ENCODE measurements at places on chromosomes 12 and 14.

GRCh38 chr12:40668099-40668529 lies 24.1 kb upstream of the CNTN1 start:
- no peak for DNase-seq

DNA sequence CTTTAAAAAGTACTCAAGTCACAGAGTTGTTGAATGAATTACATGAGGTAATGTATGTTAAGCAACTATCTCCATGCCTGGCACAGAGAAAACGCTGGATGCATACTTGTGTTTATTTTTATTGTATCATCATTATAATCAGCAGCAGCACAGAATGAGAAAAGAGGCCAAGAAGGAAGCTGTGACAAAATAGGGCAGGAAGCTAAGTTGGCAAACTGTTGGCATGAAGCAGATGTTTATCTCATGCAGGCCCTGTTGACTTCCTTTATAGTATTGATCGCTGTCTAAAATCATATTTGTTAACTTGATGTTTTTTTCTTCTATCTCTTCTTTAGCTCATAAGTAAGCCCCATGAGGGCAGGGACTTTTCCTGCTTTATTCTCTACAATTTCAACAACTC lies 466.6 kb downstream of the TRHDE start:
- DNase-seq: no peak

DNA sequence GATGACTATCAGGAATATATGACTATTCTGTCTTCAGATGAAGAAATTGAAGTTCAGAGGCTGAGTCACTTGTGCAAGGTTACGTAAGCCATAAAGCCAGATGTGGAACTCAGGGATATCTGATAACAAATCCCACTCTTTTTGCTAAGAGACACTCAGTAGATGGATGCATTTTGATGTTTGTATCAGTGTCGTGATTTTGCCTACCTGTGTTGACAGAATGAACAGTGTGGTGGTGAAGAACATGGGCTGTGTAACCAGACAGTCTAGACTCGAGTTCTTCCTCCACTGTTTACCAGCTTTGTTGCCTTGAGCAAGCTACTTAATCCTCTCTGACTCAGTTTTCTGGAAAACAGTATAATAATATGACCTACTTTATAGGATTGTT lies 93.9 kb downstream of the DAAM1 start:
- no peak for DNase-seq

DNA sequence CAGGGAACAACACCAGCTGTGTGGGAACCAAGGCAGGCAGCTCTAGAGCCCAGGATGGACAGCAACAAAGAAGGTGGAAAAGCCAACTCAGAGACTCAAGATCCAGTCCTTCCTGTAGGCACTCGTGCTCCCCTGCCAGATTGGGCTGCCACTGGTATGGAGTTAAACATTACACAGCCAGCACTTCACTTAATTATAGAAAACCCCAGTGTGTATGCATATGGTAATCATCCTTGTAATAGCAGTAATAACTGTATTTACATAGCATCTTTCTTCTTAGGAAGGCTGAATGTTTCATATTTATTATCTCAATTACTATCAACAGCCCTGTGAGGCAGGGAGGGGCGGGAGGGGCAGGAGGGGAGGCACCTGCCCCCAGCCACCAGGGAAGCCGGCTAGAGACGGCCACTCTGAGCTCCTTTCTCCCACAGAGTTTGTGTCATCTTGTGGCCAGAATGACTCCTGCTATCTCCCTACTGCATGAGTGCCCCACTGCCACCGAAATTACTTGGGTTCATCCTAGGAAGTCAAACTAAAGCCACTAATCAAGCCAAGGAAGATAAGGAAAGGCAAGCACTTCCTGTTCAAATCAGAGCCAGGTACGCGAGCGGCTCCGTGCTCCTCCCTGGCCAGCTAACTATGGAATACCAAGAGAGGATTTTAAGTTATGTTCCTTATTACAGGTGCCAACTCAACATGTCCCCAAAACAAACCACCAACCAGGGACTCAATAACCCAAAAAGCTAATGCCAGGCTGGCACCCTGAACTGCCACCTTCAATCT lies 15.7 kb upstream of the RAB35 start:
- DNase-seq: no peak

GRCh38 chr14:106841701-106842100 lies 1315.3 kb downstream of the TMEM121 start:
- DNase-seq: no peak

DNA sequence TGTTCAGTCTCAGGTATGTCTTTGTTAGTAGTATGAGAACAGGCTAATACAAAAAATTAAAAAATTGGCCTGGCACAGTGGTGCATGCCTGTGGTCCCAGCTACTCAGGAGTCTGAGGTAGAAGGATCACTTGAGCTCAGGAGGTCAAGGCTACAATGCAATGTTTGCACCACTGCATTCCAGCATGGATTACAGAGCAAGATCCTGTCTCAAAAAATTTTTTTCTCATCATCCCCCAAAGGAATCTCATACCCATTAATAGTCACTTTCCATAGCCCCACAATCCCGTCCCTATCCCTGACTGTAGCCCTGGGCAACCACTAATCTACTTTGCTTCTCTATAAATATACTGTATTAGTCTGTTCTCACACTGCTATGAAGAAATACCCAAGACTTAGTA lies 57.8 kb downstream of the TTC8 start:
- DNase-seq: no peak

DNA sequence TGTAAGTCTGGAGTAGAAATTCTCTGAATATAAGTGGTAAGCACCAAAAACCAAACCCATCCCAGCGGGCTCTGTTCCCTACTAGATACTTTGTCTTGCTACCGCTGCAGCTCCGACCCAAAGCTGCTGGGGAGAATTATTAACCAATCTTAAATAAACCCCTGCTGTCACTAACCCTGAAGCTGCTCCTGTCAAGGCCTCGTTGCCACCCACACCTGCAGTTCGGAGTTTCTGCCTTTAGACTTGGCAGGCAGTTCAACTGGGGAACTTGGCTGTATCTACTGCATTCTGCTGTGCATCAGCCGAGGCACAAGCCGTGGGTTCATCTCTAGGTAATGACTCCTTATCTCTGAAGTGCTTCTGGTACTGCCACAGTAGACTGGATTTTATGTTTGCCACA lies 55.5 kb downstream of the PPM1A start:
- no peak for DNase-seq

DNA sequence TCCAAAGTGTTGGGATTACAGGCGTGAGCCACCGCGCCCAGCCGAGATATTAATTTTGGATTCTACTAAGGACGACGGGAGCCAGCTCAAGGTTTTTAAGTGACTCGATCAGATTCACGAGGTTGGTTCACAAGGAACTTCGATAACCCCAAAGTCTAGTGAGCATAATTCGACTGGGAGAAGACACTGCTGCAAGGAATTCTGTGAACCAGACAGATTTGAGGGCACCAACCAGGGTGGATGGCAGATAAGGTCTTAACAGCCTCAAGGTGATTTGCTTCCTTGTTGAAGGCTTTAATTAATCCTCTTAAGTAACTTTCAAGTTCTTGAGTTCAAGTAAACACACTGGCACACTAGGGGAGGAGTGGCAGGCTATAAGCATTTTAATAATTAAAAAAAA lies 1.1 kb upstream of the KLHDC2 start:
- DNase-seq: no peak

DNA sequence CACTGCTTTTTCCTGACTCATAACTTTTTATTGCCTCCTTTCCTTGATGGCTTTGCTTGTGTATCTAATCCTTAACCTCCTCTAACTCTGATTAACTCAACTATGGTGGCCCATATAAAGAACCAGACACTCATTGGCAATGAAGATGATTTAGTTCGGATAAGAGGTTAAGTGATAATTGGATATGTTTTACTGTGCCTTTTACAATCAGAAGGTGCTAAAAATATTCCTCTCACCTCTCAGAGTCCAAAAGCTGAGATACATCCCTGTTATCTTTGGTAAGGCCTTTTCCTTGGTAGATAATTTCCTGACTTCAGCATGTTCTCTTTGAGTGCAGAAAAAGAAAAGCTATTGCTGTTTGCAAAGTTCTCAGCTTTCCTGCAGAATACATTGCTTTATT lies 367.7 kb downstream of the SLC16A7 start:
- no peak for DNase-seq

- no peak for DNase-seq
Measured at GRCh38 chr14:89425931-89426330, 8.9 kb upstream of the FOXN3 start.

DNA sequence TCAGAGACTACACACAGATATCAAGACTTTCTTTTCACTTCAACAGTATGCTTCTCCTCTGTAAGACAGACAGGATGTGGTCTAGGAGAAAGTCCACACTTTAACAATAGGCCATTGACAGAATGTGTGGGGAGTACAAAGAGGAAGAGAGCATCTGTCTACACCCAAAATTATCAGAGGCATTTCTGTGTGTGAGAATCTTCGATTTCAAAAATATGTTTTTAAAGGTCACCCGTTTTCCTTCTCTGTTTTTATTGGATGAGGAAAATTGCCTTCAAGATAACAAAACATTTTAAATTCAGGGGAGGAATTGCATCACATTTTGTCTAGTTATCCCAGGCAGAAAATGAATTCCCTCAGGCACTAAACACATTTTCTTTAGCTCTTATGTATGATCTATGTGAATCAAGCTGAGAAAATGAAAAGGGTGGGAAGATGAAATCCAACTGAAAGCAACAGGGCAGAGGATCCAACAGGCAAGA lies 16.4 kb downstream of the NAV3 start:
- no peak for DNase-seq

DNA sequence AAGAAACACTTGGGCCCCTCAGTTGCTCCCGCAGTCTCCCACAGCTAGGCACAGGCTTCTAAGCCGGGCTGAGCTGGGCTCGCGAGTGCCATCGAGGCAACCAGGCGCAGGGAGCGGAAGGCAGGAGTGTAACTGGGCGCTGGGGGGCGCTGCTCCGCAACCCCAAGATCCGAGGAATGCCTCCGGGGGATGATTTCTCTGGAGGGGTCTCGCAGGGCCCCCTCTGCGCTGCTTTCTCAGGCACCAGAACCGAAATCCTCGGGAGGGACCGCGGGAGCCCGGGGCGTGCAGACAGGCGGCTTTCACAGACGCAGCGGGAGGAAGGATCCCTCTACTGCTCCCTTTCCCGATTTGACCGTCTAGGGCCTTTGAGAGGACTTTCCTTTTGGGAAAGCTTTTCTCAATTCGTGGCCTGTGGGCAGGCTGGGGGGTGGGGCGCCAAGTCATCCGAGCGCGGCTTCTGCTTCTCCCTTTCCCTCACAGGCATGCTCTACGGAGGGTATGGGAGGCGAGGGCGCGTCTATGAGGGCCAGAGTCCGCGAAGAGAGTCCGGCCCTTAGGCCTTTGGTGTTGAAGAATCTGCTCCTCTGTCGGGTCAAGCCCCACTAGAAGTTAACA lies 4.3 kb upstream of the NKX2-1 start:
- DNase-seq: no peak

GRCh38 chr12:50517421-50518048 lies 12.8 kb downstream of the DIP2B start:
- no peak for DNase-seq

Data from cardiac septum (tissue), 1 donor.